Mesendoderm (in vitro differentiated cells): ENCODE measurements at places on chromosomes 2 and 18.

- DNase-seq = peak; percentile 4
These were observed 86.3 kb downstream of the EPB41L3 start for GRCh38 chr18:5457462-5457957.

DNA sequence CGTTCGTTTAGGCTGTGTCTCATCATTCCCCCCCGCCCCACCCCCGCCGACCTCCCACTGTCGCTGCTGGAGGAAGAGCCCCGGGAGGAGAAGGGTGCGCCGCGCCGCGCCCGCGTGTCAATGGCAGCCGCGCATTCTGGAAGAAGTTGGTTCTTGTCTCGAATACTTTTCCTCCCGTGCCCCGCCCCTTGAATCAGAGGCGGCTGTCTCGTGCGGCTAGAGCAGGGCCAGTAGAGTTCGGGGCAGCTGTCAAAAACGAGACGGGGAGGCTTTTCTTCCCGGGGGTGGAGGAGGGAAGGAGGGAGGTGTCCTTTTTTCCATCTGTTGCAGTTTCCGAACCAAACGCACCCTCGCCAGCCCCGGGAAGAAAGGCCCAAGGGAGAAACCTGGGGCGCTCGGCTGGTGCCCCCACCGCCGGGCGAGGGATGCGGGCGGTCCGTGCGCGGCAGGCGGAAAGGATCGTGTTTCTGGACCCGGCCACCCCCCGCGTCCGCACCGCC, 410 bp upstream of the TGIF1 start:
- peak; percentile 95 for DNase-seq

GRCh38 chr2:35023545-35023944, 1332.0 kb upstream of the CRIM1 start:
- DNase-seq = no peak

DNA sequence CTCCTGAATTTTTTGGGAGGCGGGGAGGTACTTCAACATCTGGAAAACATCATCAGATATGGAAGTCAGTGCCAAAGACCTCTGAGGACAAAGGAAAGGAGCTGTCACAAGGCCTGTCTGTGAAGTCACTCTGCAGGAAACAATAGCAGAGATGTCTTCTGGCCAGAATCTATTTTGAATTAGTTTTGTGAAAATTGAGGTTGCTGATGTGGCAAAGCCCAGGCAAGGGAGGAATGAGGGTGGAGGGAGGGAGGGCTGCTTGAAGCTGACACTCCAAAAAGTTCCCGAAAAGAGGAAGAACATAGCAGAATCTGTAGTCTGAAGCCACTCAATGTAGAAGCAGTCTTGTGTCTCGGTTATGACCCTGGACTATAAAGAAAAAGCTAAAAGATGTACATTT, 151.1 kb upstream of the LHCGR start:
- DNase-seq = no peak

DNA sequence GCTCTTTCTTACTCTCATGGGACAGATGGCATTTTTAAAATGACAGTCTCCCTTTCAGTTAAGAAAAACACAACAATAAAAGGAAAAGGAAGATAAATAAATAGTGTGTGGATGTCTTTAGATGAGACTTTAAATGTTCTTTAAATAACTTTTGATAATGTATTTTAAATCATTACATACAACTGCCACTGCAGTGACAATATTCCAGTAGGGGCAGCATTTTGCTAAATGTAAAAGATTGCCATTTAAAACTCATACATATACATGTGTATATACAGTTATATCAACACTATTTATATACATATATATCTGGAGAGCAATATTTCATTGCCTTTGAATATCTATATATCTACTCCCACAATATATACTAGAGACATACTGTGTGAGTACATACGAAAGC, 90.7 kb downstream of the INO80D start:
- DNase-seq = no peak

DNA sequence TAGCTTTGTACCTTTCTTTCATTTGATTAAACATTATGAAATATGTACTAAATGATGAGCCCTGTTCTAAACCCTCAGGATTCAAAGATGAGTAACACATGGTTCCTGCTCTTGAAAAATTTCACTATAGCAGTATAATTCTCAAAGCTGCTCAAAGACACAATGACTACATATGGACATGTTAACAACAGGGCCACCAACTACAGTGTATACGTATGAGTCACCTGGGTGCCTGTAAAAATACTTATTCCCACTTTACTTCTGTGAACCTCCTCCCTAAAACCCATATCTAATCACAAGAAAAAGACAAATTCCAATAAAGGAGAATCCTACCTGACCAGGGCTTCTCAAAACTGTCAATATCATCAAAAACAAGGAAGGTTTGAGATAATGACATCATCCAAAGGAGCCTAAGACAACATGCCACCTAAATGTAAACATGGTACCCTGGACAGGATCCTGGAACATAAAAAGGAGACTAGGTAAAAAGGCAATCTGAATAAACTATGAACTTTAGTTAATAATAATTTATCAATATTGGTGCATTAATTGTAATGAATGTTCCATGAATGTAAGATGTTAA, 84.7 kb downstream of the FAM161A start:
- no peak for DNase-seq

DNA sequence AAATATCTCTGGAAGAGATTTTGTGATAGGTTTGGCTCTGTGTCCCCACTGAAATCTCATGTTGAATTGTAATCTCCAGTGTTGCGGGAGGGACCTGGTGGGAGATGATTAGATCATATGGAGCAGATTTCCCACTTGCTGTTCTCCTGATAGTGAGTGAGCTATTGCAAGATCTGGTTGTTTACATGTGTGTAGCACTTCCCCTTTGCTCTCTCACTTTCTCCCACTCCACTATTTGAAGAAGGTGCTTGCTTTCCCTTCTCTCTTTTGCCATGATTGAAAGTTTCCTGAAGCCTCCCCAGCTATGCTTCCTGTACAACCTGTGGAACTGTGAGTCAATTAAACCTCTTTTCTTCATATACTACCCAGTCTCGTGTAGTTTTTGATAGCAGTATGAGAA, 97.0 kb upstream of the FN1 start:
- peak; percentile 47 for DNase-seq

GRCh38 chr2:85734942-85735608, 18.7 kb upstream of the ATOH8 start:
- DNase-seq = no peak

- DNase-seq = peak; percentile 56
These were observed 52.2 kb downstream of the NCOA1 start for GRCh38 chr2:24543252-24543651.

GRCh38 chr2:135708159-135708558, 33.5 kb upstream of the UBXN4 start:
- no peak for DNase-seq

- DNase-seq = peak; percentile 73
These were observed 1.7 kb downstream of the CXCR4 start for GRCh38 chr2:136116151-136116812.

- DNase-seq = peak; percentile 65
These were observed 235.9 kb downstream of the ZNF516 start for GRCh38 chr18:76259096-76259495.

DNA sequence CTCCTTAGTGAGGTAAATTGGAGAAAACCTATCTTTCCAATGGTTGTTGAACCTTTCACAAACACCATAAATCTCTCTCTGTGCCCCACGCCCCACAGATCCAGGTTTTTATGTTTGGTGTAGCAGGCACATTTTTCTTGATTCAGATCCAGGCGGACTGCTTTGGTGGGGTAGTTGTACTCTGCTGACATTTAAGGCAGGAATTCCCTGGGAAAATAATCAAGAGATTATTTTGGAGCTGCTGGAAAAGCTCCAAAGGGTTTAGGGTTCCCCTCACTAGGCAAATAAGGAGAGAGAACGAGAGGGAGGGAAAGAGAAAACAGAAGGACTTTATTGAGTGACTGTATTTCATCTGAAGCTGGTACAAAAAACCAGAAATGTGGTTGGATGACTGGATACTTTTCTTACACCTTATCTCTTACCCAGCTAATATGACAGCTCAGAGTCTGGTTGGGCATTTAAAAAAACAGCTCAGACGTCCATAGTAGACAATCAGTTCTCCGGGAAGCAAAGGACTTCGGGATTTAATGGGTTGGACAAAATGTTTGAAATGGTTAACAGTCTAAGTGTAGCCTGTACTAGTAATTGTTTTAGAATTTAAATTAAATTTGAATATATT, 3.6 kb upstream of the AQP4 start:
- DNase-seq = no peak

GRCh38 chr18:61643884-61644647, 248.7 kb downstream of the RNF152 start:
- DNase-seq = no peak

GRCh38 chr2:74291886-74292621, 51.2 kb downstream of the SLC4A5 start:
- DNase-seq = no peak

DNA sequence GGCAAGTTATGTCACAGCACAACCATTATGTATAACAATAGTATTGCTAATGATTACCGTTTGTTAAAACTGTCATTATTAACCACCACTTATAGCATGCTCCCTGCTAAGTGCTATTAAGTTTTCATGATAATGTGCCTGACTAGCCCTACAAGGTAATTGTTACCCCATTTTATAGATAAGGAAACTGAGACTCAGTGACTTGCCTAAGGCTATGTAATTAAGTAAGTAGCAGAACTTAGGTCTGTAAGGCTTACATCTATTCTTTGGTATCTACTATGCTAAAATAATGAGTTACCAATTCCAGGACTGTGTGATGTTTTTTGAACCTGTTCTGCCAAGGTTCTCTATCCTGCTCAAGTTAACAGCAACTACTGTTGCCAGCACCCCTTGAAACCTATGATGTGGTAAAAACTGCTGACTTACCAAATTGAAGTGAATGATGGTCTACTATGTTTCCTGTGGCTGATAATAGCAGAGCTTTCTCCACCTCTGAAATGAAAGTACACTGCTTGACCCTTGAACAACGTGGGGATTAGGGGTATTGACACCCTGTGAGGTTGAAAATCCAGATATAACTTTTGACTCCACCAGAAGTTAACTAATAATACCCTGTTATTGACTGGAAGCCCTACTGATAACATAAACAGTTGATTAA, 18.2 kb downstream of the ACVR2A start:
- DNase-seq = no peak

DNA sequence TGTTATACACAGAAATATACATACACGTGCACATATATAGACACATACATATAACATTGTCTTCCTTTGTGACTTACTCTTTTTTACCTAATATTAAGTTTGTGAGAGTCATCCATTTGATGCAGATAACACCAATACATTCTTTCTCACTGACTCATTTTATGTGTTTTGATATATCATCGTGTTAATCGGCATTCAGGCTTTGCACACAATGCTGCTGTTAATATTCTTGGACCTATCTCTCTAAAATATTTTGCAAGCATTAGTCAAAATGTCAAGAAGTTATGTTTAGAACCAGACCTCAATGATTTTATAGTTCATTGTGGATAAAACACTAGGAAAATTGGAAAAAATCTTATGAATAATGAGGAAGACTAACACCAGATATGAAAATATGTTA, 441.1 kb downstream of the LRATD1 start:
- DNase-seq = no peak

- DNase-seq = no peak
These were observed 117.6 kb upstream of the PIEZO2 start for GRCh38 chr18:11266781-11267480.

- DNase-seq = peak; percentile 98
These were observed 3.5 kb downstream of the CDK5R2 start for GRCh38 chr2:218962859-218963492.

DNA sequence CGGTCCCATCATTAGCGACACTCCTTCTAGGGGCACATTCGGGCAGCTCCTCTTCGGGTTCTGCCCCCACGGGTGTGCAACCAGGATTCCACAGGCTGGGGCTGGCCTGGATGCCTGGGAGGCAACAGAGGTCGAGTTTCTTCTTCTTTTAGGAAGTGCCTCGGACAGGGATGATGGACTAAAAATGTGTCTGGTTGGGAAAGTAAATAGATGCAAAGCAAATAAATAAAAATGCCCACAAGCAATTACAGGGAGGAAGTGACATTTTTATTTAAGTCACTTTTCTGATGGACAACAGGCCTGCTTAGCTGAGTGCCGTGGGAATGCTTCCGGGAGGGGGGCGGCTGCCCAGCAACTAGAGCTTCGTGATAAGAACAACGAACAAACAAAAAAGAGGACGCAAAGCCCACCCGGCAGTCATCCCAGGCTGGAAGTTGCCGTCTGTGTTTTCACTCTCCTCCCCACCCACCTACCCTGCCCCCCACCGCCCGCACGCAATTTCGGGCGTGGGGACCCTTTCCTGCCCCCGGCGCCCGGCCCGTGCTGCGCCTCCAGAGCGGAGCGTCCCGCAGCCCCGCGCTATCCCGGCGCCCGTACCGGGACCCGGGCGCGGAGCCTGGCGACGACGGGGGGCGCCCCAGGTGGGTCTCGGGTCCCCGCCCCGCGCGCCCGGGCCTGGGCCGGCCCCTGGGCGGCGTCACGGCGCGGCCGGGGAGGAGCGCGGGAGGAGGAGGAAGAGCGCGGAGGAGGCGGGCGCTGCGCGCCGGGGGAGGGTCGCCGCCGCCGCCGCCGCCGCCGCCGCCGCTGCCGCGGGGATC, 412 bp upstream of the NCK2 start:
- DNase-seq = peak; percentile 68

GRCh38 chr2:217271813-217272212, 411.9 kb upstream of the TNP1 start:
- DNase-seq = no peak

DNA sequence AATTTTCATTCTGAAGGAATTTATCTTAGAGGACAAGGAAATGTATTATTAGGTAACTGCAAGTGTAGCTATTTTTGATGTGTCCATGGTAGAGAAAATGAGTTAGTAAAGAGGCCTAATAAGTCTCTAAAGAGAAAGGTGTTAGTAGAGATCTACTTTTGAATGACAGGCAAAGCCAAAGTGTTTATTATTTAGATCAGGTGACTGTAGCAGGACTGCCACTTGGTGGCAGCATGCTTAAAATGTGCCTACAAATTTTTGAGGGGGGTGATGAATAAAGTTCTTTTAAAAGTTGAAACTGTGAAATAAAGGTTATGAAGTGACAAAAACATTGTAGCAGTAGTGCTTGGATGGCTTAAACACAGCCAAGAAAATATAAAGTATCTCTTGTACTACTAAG, 421.5 kb upstream of the MEIS1 start:
- DNase-seq = no peak

DNA sequence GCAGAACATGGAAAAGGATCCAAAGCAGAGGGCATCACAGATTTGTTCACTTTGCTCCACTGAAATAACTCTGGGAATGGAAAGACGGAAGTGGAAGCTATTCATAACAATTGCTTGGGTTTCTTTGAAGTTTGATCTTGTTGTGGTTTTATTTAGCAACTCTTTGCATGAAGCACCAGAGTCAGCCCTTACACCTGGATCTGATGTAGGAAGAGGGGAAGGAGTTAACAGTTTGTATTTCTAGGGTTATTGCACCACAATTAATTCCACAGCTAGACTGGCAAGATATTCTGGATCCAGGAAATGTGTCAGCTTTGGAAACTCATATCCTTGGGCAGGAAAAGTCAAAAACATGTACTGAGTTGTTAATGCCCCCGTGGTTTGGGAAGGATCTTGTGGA, 1143.4 kb downstream of the CNTNAP5 start:
- DNase-seq = no peak

DNA sequence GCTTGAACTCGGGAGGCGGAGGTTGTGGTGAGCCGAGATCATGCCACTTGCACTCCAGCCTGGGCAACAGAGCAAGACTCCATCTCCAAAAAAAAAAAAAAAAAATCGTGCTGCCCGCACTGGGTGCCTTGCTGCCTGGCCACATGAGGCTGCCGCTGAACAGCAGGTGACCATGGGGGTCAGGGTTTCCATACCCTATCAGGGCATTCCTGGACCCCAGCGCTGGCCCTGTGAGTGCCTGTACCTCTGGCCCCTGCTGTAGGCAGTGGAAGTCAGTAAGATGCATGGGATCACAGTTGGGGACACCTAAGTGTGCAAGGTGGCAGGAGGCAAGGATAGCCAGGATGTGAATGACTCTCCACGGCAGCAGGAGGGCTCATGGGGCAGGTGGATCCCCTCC, 18.9 kb downstream of the SAG start:
- DNase-seq = no peak
